Fibroblast of villous mesenchyme (primary cell): ENCODE measurements at places on chromosomes 2 and 18. TPM values are rescaled to one million over a fixed set of nuclear protein-coding genes. Genes with fewer than 3 reads are reported as not detected.

CGREF1 gene
- total RNA-seq: under 0.01 TPM in 2 replicates

STARD6 gene
- 0.43 TPM in 1 of 2 replicates, not detected in the other for total RNA-seq

LPIN1 gene
- total RNA-seq: 62.2 and 69.6 TPM in 2 replicates

RHBDD1 gene
- 18.7 and 38.9 TPM in 2 replicates for total RNA-seq

CAB39 gene
- total RNA-seq: 51.2 and 86.4 TPM in 2 replicates

- DNase-seq: no peak
These were observed 31.1 kb downstream of the SPAG16 start for GRCh38 chr2:213315168-213315876.

GRCh38 chr18:26103579-26103978, 13.2 kb upstream of the SS18 start:
- peak; percentile 2 for DNase-seq

- DNase-seq: no peak
These were observed 55.7 kb downstream of the NCAPH start for GRCh38 chr2:96391153-96391827.

DNA sequence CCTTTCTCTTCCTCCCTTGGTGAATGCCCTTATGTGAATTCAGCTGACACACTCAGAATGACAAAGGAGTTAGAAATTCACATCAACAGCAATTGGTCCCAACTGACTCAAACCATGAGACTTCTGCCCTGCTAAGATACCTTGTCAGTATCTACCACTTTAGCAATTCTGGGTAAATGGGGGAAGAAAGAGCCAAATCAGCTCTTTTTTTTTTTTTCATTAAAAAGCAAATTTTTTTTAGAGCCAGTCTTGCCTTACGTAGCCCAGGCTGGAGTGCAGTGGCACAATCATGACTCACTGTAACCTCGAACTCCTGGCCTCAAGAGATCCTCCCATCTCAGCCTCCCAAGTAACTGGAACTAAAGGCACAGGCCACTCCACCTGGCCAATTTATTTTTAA, 1.7 kb upstream of the PPP4R1 start:
- DNase-seq: no peak

DNA sequence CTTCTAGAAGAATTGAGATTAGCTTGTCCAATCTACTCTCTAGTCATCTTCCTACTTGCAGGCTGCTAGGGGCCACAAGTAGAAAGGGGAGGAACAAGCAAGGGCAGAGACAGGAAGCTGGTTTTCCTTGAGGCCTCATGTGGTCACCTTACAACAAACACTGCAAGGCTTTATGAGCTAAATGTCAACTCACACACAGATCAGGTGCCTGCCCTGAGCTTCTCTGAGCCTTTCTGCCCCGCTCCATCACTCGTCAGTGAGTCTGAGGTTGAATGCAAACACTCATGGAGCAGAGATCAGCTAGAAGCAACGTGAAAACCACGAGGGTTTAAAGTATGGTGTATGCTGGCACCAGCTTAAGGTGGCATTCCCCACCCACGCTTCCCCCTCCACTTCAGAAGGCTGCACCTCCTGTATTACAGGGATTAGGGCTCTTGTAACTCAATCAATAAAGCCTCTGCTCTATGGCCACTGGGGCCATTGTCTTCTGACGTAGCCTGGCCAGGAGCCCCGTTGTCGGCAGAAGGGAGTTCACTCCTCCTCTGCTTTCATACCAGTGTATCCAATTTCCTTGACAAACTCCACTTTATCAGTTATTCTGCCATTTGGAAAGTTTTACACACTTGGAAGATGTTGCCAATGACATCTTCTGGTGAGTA, 5.4 kb upstream of the CRYGC start:
- DNase-seq: no peak

DNA sequence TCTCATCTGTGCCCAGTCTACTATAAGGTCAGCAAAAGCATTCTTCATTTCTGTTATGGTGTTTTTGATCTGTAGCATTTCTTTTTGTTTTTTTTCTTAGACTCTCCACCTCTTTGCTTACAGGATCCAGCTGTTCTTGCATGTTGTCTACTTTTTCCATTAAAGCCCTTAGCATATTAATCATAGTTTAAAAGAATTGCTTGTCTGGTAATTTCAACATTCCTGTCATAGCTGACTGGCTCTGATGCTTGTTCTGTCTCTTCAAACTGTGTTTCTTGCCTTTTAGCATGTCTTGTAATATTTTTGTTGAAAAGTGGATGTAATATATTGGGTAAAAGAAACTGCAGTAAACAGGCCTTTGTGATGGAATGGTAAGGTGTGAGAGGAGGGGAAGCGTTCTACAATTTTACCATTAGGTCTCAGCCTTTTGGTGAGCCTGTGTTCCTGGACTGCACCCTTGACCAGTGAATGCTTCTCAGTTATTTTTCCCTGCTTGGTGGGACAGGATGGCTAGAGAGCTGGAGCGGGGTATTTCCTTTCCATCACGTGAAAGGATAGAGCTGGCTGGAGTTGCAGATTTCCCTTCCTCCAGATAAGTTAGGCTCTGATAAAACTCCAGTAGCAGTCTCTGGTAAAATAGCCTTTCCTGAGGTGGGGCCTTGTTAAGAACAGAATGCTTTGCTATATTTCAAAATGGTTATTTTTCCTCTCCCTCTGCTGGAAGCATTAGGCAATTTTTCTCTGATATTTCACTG, 65.4 kb downstream of the PLA2R1 start:
- peak; percentile 19 for DNase-seq

GRCh38 chr2:178163395-178163794, 30.9 kb upstream of the OSBPL6 start:
- no peak for DNase-seq

DNA sequence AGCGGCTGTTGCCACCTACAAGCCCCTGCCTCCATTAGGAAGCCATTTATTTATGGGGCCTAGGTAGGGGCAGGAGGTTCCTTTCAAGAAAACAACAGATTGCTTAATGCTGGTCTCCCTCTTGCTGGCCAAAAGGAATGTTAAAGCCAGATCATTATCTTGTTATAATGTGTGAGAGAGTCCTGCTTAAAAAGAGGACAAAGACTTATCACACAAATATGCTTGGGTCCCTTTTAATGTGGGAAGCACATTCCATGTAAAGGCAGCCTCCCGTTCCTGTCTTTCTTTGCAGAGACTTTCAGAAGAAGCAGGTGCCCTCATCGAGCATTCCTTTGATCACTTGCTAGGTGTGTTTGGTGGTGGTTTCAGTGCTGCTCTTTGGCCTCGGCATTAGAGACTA, 76.4 kb downstream of the AGAP1 start:
- peak; percentile 72 for DNase-seq

- DNase-seq: no peak
These were observed 8.3 kb upstream of the BOLL start for GRCh38 chr2:197793456-197793855.

- no peak for DNase-seq
These were observed 22.6 kb upstream of the CCDC141 start for GRCh38 chr2:179072527-179072926.

DNA sequence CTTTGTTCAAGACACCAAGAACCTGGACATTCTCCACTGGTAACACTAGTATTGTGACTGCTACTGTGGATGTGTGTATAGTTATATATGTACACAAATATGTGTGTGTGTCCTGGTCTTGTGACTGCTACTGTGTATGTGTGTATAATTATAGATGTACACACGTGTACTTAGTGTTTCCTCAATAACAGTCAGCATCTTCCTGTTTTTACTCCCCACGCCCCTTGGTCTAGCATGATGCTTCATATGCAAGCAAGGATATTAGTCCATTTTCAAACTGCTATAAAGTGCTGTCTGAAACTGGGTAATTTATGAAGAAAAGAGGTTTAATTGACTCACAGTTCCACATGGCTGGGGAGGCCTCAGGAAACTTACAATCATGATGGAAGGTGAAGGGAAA, 802.7 kb downstream of the RNF144A start:
- no peak for DNase-seq

GRCh38 chr2:39174022-39174421, 53.2 kb upstream of the SOS1 start:
- DNase-seq: no peak

- DNase-seq: no peak
These were observed 36.4 kb downstream of the TANC1 start for GRCh38 chr2:159004849-159005248.

GRCh38 chr2:207819021-207819797, 49.5 kb upstream of the FZD5 start:
- DNase-seq: no peak

- peak; percentile 84 for DNase-seq
These were observed 76.4 kb upstream of the ZEB2 start for GRCh38 chr2:144596073-144596871.

GRCh38 chr2:73203055-73203681, 794 bp downstream of the NOTO start:
- DNase-seq: peak; percentile 7

- no peak for DNase-seq
These were observed 1604.2 kb downstream of the LRP1B start for GRCh38 chr2:140526575-140526974.

GRCh38 chr2:233811732-233812131, 33.6 kb downstream of the MROH2A start:
- no peak for DNase-seq

GRCh38 chr18:26722565-26722931, 143.0 kb downstream of the AQP4 start:
- no peak for DNase-seq

- no peak for DNase-seq
These were observed 211.4 kb upstream of the LRRTM1 start for GRCh38 chr2:80515964-80516363.
